ENCODE measurements at places on chromosomes 16 and 17.

GRCh38 chr17:60348616-60349015 lies 43.3 kb downstream of the USP32 start:
- no peak for DNase-seq

DNA sequence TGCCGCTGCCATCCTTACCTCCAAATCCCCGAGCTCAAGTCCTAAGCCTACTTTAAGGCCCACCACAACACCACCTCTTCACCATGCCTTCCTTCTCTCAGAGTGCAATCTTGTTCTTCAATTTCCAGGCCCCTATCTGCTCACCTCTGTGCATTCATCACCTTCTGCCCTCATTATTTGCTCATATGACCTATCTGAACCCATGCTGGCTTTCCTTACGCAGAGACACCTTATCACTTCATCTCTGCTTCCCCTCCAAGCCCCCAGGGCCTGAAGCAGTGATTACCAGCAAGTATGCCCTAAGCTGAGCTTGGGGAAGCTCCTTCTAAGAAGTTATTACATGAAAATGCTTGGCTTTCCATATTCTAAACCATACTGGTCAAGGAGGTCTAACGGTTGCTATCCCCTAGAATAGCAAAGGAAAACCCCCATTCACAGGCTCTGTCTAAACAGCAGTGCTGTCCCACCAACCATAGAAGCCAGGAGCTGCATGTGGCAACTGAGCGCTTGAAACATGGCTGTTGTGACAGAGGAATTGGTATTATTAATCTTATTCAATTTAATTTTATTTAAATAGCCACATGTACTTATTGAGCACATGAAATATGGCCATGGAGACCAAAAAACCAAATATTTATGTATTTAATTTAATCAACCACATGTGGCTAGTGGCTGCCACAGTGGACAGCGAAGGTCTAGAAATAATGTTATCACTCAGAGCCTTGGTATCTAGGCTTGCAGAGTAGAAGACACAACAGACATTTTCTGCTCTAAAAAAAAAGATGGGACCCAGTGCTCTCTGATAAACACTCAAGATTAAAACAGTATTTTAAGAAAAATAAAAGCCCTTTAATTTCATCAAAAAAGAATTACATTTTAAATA lies 13.9 kb downstream of the USP7 start:
- no peak for DNase-seq

GRCh38 chr16:83586036-83586435 lies 221.7 kb upstream of the HSBP1 start:
- DNase-seq, result no peak

DNA sequence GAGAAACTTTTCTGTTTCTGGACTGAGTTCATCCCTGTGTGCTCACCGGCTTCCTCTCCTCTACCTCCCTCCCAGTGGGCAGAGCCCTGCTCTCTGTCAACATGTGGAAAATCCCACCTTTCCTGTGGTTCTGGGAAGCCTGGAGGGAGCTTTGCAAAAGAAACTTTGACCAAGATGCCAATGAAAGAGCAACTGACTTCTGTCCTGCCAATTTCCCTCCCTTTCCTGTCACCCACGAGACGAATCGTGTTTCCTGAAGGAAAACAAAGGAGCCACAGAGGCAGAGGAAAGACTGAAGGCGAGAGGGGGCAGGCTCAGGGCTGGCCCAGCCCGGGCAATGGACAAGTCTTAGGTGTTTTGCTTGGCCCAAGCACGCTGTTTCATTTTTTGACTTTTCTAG lies 82.8 kb downstream of the PLCG2 start:
- DNase-seq, result no peak

DNA sequence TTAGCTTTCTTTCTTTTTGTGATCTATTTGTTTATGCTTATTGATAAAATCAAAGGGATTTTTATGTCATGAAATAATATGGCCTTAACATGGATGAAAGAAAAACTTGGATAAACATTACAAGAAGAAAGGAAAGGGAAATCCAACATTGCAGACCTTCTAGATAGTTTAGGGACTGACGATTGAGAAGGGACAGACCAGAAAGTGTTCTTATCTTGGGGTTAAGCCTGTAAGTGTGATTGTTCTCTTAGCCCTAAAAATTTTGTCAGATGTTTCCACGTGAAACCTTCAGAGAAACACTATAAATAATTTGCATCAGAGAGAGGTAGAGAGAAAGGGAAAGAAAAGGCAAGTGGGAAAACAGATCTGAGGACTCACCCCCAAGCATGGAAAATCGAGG lies 157.2 kb upstream of the AXIN2 start:
- DNase-seq, result no peak

Measured in activated T-helper 1 cell treated with Interleukin-2 at 50 U/mL for 16 hours (primary cell).